ENCODE measurements at places on chromosomes 3 and 15.

- DNase-seq: no peak
Observed at GRCh38 chr3:195899701-195900435, 8.5 kb downstream of the TNK2 start.

- no peak for DNase-seq
Observed at GRCh38 chr3:131561511-131561910, 58.7 kb upstream of the MRPL3 start.

- DNase-seq: no peak
Observed at GRCh38 chr15:40092256-40092978, 16.3 kb downstream of the BMF start.

DNA sequence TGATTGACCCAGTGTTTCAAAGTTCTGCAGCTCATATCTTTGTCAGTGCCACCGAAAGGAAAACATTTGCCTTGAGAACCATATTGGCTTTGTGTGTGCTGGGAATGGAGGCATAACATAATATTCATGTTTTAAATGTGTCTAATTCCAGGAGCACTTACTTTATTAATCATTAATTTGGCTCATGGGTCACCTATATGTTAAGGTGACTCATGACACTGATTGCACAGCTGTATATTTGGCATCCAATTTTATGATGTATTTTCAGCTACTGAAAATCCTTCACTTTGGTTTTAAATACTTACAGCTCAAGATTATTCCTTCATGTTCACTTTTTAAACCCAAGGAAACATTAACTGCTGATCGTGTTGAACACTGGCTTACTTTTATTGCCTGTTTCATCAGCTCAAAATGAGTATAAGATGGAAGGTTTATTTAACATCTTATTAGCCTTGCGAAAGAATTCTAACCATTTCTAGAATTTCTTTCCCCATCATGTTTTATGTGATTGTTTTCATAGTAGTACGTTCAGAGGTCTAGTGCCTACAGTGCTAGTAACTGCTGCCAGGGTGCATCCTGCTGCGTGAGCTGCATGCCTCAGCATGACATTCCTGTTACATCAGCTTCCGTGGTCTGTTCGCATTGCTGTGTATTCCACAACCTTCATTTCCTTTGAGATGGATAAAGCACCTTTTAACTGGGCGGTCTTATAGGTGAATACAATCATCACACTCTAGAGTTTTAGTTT is 63.7 kb downstream of the LRCH3 start:
- no peak for DNase-seq

DNA sequence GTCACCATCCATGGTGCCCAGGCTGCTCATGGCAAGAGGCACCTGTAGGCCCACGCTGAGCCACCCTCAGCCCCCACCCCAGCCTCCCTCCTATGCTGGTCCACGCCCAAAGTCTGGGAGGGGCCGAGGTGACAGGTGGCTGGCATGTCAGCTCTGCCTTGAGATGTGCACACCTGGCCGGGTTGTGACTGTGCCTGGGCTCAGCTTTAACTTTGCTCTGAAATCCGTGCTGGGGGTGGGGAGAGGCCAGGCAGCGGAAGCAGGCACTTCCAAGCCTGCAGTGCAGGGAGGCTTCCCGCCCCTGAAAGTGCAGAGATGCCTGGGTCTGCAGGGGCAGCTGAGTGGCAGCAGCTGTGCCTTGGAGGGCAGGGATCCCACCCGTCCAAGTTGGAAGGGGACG is 1124.8 kb downstream of the SI start:
- no peak for DNase-seq

- peak; percentile 92 for DNase-seq
Observed at GRCh38 chr3:156554842-156555687, at the start of gene SSR3. Gene SSR3 (minus strand): TSS chr3:156555117. CDS start chr3:156555089, 28 bp downstream.

GRCh38 chr3:158802409-158803268 is 785 bp downstream of the MFSD1 start:
- DNase-seq: no peak

- no peak for DNase-seq
Observed at GRCh38 chr15:40310001-40310959, 2.5 kb upstream of the PLCB2 start.

- no peak for DNase-seq
Observed at GRCh38 chr3:150259526-150260397, 148.3 kb upstream of the TSC22D2 start.

DNA sequence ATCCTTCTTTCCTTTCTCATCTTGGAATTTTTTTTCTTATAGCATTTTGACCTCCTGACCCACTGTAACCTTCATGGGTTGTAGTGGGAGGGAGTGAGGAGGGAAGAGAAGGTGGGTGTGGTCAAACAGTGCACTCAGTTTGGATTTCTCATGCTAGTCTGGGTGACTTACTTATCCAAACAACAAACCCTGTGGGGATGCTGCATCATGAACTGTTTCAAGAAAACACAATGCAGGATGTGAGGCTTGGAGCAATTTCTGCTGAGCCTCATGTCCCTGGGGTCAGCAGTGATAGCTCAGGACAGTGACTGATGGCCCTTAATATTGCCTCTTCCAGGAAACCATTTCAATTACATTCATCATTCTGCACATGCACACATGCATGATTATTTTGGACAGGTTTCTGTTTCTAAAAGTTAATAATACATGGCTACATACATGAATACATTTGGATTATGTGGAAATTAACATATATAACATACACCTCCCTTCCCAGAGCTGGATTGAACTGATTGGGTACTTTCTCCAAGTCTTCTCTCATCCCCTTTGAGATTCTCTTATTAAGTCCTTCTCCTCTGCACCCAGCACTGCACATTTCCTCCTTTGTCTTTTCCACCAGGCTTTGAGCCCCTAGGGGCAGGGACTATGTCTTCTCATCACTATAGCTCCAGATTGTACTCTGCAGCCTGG is 61.2 kb downstream of the ADAMTSL3 start:
- no peak for DNase-seq

GRCh38 chr15:60701261-60702019 is 222.5 kb upstream of the ICE2 start:
- DNase-seq: no peak

DNA sequence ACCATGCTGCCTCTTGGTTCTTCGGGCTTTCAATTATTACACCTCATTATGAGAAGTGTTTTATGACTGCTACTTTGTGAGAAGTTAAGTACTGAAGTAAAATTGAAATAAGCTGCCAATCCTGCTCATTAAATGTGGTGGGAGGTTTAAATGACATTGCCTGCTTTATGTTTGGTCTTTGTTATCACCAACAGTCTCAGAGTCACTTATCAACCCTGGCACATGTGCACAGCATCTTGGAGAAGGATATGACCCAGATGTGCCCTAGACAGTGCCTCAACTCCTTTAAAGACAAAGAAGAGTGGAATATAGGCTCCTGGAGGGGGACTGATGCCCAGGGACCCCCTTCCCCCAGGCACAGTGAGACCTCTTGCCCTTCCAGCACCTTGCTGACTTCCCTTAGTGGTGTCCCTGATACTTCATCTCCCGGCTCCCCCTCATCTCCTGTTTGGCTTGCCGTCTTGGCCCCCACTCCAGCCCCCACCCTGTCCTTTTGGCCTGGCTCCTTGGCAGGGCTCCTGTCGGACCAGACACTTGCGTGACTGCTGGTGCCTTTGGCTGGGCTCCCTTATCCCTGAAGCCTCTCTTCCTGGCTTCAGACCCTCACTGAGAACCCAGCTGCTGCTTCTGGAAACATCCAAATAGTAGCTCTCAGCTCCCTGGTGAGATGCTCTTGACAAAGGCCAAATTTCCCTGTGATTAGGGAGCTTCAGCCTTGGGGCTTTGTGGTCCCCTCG is 39.8 kb downstream of the ARHGAP31 start:
- DNase-seq: no peak

DNA sequence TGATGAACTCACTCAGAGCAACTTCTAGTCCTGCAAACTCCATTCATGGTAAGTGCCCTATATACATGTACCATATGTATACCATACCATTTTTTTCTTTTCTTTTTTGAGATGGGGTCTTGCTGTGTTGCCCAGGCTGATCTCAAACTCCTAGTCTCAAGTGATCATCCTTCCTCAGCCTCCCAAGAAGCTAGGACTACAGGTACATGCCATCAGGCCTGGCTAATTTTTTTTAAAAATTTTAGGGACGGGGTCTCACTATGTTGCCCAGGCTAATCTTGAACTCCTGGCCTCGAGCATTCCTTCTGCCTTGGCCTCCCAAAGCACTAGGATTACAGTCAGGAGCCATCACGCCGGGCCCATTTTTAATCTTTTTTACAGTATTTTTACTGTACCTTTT is 67.3 kb upstream of the MFGE8 start:
- DNase-seq: no peak

- no peak for DNase-seq
Observed at GRCh38 chr3:73192036-73192738, 130.7 kb downstream of the EBLN2 start.

GRCh38 chr3:14397531-14397930 is 4.9 kb upstream of the SLC6A6 start:
- no peak for DNase-seq

DNA sequence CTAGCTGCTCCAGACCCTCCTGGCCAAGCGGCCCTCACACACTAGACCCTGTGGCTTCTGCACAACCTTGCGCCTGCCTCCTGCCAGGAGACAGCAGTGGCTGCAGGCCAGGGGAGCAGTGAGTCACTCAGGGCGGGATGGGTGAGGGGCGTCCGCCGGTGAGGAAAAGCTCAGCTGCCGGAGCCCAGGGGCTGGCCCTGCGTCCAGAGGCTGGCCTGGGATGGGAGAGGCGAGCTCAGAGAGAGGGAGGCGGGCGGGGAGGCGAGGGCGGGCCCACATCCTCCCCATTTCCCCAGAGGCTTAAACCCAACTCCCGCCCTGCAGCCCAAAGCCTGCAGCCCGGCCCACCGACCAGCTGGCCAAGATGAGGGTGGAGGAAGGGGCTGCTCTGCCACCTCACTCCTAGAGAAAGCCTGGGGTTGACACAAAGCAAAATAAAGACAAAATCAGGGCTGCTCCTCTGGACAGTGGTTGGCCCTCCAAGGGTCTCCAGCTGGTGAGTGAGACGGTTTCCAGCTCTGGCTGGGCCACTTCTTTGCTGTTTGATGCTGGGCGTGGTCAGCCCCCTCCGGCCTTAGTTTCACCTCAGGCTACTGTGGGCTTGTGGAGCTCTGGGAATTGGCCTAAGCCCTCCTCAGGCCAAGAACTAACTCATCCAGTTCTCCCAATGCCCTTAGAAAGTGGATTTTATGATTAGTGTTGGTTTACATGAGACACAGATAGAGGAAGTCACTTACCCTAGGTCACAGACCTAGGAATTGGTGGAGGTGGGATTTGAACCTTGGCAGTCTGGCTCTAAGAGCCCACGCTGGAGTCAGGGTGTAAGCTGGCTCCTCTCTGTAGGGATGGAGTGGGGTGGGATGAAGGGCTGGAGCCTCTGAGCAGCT is 50.6 kb downstream of the IQSEC1 start:
- DNase-seq: no peak

GRCh38 chr3:60076331-60076730 is 1026.5 kb upstream of the CFAP20DC start:
- DNase-seq: no peak

- DNase-seq: no peak
Observed at GRCh38 chr3:39178553-39178952, 13.8 kb downstream of the XIRP1 start.

- DNase-seq: no peak
Observed at GRCh38 chr3:134354612-134355251, 19.5 kb downstream of the AMOTL2 start.

DNA sequence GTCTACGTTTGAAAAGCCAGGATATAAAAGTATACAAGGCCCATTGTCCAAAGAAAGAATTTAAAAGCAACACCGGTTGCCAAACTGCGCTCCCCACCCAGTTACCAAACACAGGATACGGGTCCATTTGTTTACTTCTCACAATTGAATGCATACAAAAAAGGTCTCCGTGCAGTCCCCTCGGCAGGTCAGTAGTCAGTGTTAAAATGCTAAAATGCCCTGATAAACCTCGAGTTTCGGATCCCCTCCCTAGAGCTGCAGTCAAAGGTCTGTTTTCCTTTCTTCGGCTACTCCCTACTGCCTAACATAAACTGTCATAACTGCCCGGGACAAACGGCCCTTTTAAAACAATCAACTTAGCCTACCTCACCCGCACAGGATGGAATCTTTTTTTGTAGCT is 534.6 kb downstream of the FOXP1 start:
- DNase-seq: no peak

DNA sequence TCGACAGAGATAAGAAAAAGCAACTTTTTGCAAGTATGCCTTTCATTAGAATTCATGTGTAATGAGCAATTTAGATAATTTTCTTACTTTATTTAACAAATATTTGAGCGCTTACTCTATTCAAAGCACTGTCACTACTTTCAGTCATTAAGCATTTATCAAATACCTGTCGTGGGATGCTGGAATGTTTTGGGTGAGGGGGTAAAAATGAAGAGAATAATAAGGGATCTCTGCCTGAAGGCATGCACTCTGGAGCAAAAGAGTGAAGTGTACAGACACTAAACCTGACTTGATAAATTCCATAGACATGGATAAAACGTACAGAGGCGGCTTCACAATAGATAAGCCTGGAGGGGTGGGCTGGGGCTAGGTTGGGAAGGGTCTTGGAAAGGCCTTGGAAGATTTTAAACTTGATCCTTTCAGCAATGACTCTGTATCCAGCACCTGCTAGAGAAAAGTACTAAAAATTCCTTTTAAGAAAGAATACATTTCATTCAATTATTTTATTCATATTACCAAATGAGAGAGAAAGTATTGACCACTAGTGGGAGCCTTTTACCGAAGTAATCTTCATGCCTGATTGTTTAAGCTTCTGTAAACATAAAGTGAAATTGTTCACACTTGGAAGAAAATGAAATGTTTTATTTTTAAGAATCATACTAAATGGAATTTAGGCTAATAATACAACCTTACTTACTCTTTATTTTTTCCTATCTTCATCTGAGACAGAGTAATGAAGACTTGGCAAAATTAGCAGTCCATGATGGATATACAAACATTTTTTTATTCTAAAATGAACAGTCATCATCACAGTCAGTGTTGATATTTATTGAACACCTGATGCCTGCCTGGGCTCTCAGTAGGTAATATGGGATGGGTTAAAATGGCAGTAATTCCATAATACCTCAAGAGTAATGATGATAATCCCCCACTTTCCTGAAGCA is 113.2 kb downstream of the PPP2R3A start:
- DNase-seq: no peak

- DNase-seq: no peak
Observed at GRCh38 chr15:48507416-48508065, 138.0 kb downstream of the FBN1 start.

DNA sequence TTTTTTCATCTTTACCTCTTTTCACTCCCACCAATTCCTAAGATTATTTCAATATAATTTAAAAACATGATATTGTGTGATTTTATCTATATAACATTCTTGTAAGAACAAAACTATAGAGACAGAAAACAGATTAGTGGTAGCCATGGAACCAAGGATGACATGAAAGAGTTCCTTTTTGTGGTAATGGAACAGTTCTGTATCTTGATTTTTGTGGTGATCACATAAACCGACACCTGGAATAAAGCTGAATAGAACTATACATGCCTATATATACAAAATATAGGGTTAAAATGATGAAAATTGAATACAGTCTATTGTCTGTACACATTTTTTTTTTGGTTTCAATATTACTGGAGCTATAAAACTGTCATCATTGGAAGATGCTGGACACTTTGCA is 945.4 kb downstream of the SI start:
- DNase-seq: no peak
